ENCODE measurements at places on chromosomes 13 and 19.

DNA sequence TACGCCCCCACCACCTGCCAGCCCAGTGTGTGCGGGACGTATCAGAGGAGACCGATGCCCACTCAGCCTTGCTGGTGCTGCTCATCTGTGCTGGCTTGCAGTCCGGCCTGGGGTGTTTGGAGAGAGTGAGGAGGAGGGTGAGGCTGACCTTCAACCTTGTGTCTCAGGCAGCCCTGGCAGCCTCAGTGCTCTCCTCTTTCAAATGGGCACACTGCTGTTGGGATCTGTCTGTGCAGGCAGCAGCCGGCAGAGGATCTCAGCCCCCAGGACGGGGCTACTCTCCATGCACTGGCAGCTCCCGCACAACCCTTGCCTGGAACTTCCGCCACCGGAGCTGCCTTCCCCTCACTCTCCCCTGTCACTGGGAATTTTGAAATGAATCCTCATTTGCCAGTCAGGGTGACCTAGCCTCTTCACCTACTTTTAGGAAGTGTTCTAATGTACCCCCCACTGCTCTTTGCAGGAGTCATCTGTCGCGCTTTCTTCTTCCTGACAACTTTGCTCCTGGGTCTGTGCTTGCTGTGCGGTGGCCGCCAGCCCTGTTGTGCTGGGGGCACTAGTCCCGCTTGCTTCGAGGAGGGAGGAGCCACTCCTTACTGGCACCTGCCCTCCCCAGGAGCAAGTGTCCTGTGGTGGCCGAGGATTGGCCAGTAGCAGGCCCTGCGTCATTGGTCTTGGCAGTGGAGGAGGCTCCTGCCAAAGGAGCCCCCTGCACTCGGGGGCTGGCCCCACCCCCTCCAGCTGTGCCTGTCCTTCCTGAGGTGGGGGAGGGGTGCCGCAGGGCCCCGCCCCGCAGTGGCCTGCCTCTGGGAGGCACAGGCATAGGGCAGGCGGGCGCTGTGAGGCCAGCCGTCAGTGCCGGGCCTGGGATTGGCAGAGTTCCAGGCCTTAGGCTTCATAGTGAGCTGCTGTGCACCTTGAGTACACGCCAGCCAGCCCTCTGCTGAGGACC, 53.4 kb downstream of the TSSK6 start:
- DNase-seq: no peak

DNA sequence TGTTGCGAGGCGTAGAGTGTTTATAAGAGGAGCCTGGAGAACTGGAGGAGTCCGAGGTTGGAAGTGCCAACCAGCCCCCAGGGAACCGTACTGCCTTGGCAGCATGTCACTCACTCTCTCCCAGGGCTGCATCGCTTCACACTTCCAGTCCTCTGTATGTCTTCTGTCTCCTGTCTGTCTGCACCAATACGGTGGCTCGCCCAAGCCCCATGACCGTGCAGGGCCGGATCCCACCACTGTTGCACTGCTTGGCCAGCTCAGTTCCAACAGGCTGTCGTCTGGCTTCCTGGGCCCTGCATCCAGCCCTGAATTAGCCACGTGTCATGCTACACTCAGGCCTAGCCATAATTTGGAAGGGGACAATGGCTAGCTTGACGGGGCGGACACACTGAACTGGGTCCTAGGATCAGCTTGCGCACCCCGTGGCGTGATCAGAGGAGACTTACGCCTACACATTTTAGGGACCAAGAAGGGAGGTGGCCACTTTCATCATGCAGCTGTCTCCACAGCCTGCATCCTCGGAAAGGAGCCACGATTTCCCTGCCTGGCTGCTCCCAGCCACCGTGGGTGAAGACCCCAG, 147.1 kb downstream of the URI1 start:
- no peak for DNase-seq

- DNase-seq: no peak
Measured at GRCh38 chr13:25525884-25526283, 154.1 kb downstream of the ATP8A2 start.

DNA sequence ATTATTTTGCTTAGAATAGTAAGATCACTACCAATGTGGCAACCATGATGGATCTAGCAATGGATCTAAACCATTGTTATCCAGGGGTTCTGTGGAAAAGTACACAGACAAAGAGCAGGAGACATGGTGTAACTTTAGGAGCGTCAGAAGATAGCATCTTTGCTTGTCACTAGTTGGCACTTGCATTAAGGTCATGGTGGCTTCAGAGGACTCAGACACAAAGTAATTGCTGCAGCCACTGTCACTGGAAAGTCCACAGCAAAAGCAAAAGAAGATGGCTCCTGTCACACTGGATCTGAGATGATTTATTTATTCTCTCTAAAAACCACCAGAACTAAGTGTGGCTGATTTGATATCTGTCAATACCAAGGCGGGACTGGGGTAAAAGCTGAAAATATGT, 93.3 kb upstream of the PCDH20 start:
- DNase-seq: no peak

DNA sequence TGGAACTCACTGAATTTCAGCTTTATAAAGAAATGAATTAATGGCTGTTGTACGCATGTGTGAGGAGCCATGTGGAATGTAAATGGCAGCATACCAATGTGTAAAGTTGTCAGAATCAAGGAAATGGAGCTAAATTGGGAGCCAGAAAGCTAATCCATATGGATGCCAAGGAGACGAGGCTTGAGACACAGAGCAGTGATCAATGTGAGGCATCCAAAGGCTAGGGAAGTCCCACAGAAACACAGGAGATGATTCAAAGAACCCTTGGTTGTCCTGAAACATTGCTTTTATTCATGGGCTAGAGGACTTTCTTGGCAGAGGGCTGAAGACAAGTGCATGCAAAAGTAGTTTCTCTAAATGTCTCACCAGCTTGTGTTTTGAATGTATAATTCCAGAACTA, 556.5 kb upstream of the GPC6 start:
- DNase-seq: no peak

DNA sequence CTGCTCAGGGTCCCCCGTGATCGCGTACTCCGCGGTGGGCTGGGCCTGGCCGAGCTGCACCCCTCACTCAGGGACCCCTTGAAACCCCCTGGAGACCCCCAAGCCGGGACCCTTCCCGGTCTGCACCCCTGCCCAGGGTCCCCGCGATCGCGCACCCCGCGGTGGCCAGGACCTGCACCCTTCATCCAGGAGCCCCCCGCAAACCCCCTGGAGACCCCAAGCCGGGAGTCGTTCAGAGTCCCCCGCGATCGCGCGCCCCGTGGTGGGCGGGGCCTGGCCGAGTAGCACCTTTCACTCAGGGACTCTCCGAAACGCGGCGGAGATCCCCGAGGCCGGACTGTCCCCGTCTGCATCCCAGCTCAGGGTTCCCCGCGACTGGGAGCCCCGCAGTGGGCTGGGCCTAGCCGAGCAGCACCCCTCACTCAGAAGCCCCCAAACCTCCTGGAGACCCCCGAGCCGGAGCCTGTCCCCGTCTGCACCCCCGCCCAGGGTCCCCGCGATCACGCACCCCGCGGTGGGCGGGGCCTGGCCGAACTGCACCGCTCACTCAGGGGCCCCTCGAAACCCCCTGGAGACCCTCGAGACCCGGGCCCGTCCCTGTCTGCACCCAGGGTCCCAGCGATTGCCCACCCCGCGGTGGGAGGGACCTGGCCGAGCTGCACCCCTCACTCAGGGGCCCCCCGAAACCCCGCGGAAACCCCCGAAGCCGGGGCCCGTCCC, 748 bp downstream of the LMNB2 start:
- DNase-seq: no peak

- no peak for DNase-seq
Measured at GRCh38 chr13:48775804-48776203, 122.1 kb downstream of the CYSLTR2 start.

GRCh38 chr19:42360787-42361544, 29.1 kb downstream of the CNFN start:
- no peak for DNase-seq

DNA sequence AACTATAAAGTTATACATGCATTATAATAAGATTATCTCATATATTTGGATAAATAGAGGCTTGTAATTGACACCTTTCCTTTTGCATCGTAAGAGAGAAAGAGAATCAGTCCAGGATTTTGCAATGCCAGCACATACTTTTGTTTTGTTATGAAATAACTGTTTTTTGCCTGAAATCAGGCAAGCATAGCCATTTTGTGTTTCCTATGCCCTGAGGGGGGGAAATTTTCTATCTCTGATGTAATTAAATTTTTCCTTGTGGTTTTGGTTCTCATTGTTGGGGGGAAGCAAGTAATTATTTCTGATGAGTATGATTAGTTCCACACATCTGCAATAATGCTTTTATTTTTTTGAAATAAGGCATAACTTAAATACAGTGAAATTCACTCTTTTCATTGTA, 229.4 kb downstream of the NDFIP2 start:
- no peak for DNase-seq

DNA sequence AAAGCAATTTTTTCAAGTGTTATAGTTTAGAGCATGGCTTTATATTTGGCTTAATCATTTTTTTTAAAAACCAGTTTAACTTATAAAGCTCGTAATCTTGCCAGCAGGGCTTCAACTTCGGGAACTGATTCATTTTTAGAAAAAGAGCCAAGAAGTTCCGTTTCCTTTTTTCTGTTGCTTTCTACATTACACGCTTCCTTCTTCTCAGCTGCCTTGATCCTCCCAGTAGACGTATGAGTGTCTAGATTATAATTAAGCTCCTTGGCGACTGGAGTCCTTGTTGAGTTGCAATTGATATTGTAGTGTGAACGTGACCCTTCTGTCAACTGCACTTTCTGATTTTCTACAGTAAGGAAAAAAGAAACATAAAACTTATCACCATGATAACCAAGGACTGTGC, 497.2 kb downstream of the DIAPH3 start:
- DNase-seq: no peak

DNA sequence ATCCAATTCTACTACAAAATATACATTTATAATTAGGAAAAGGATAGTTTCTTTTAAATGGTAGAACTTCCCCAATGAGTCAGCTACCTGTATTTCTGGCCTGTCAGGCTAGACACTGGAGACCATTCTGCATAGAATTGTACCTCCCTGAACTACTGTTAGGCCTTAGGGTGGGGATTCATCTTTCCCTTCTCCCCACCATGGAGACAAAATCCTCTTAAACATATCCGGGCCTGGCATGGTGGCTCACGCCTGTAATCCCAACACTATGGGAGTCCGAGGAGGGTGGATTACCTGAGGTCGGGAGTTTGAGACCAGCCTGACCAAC, 24.5 kb upstream of the TPT1 start:
- DNase-seq: no peak

DNA sequence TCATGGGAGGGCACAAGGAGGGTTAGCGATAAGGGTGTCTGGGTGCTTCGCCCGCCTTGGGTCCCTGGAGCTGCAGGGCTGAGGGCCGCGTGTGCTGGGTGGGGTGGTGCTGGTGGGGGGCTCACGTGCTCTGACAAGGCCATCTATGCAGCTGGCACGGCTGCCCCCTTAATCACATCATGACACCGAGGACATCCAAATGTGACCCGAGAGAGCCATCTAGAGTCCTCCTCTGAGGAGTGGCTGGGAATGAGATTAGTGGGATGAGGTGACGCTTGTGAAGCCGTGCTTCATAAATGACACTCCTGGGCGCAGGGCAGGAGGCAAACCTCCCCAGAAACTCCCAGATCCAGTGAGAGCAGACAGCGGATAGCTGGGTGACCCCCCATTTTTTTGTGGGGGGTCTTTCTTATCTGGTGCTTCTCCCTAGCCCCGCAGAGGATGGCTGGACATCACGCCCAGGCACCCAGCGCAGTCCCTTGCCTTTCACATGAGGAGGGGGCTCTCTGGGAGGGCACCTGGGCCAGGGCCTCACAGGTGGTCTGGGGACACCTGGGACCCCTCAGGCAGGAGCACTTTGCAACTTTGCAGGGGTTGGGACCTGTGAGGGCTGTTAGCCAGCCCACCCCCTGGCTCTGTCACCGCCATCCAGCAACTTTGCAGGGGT, 6.6 kb downstream of the FZR1 start:
- DNase-seq: no peak

- DNase-seq: no peak
Measured at GRCh38 chr19:45819769-45820168, 4.7 kb upstream of the RSPH6A start.

GRCh38 chr19:30686176-30686820, 314.1 kb downstream of the ZNF536 start:
- DNase-seq: no peak

- DNase-seq: no peak
Measured at GRCh38 chr13:71214357-71214756, 652.6 kb downstream of the DACH1 start.
